Activated T-helper 17 cell treated with anti-CD3 and anti-CD28 coated beads, Interleukin-2, amount 50 U/mL, for 72 hours (primary cell): ENCODE measurements at places on chromosomes 7 and 10. TPM values are rescaled to one million over a fixed set of nuclear protein-coding genes. Genes with fewer than 3 reads are reported as not detected.
A peak's percentile ranks its signal among the peaks of the same experiment; 100 is the strongest.

DNA sequence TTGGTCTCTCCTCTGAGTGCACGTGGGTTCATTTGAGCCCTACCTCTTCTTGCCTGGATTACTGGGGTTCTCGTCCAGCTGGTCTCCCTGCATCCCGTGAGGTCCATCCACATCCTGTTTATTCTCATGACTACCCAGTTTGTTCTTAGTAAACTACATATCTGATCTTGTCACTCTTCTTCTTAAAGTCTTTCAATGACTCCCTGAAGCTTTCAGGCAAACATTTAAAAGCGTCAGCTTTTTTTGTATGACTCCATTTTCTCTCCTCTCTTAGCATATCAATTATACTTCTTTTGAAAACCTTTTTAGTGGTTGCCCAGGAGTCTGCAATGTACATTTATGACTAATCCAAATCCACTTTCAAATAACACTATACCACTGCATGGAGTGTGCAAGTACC lies 7.5 kb downstream of the SFXN2 start:
- ATAC-seq, result peak; percentile 89

DNA sequence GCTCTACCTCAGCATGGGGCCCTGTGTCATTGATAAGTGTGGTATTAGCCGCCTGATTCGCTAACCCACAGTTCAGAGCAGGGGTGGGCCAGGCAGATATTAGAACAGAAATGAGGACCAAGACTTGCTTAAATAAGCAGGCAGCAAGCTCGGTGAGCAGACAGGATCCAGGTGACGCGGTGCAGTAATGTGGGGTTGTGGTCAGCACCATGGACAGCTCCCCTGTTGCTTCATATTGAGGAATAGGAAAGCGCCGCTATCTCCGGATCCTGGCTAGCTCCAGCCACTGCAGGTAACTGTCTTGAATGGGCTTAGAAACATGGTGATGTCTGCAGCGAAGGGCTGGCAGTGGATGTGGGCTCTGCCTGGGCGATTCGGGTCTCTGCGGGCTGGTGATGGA lies 51.3 kb upstream of the GPR26 start:
- no peak for ATAC-seq

DNA sequence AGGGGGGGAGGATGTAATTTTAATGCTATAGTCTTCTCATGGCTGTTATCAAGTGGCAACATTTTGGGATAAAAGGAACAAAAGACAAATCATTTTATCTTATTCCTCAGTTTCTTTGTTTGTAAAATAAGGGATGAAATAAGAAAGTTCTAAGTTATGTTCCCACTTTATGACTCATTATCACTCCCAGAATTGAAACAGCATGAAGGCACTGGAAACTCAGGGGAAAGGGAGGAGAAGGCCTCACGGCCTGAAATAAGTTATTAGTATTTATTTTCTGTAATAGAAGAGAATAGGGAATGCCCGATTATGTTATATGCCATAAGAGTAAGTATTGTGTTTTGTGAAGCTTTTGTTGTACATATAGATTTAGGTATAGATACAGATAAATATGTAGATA lies 85.0 kb upstream of the NAMPT start:
- ATAC-seq, result no peak

SLC18A2 gene
- 0.05 TPM for total RNA-seq

THSD7A gene
- 0.02 TPM for total RNA-seq

MAGI2 gene
- total RNA-seq, result 0.09 TPM

UBE3C gene
- total RNA-seq, result 75.9 TPM

GRCh38 chr10:102578782-102579181 lies 65.5 kb upstream of the TRIM8 start:
- no peak for ATAC-seq

DNA sequence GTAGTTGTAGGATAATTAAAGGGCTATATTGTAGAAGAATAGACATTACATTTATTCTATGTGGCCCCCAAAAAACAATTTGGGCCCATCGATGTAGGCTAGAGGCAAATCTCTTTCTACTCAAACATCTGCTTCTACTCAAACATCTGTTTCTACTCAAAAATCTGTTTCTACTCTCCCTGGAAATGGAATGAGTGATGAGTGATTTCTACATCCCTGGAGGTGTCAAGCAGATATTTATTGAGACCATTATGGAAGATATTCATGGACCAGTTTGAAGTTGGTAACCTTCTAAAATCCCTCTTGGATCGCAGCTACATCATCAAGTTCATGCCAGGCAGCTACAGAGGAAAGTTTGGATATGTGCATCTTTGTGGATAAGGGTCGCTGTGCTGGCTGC lies 5.1 kb upstream of the PLPP4 start:
- ATAC-seq, result no peak

- no peak for ATAC-seq
These were observed 453.7 kb upstream of the LRRN3 start for GRCh38 chr7:110637252-110637651.

KIN gene
- 10.5 TPM for total RNA-seq

GRM3 gene
- total RNA-seq, result not detected

SPDYE6 gene
- total RNA-seq, result not detected

GRCh38 chr10:43794181-43794815 lies 145.6 kb upstream of the ZNF32 start:
- ATAC-seq, result no peak

GRCh38 chr7:155463114-155463811 lies 5.3 kb downstream of the EN2 start:
- ATAC-seq, result no peak

DNA sequence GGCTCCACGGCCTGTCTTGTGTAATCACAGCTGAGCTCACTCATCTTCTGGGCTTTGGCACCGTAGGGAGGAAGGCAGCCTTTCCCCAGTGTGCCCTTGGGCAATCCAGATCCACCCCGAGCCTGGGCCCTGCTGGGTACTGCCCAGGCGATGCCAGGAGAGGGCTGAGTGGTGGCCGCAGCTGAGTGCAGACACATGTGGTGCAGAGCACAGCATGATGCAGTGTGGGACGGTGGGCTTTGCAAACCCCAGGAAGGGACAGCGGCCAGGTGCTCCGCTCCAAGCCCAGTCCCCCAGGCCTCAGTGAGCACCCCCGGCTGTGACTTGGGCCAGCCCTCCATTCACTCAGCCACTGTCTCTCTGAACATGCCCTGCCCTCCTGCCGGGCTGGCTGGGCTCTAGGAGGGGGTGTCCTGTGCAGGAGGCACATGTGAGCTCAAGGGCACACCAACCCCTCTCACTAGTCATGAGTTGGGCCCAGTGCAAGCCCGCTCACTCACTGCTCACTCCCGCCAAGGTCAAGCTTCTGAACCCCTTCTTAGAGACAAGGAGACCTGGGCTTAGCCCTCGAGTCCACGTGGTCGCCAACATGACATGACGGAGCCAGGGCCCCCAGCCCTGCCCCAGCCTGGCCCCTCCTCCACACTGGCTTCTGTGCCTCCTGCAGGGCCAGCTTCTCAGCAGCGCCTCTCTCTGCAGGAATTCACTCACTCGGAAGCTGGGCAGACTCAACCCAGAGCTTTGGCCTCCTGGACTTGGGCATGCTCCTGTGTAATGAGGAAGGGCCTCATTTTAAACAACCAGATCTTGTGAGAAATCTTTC lies 77.5 kb upstream of the INSIG1 start:
- no peak for ATAC-seq

GRCh38 chr7:126856691-126857291 lies 395.9 kb downstream of the GRM8 start:
- no peak for ATAC-seq

DNA sequence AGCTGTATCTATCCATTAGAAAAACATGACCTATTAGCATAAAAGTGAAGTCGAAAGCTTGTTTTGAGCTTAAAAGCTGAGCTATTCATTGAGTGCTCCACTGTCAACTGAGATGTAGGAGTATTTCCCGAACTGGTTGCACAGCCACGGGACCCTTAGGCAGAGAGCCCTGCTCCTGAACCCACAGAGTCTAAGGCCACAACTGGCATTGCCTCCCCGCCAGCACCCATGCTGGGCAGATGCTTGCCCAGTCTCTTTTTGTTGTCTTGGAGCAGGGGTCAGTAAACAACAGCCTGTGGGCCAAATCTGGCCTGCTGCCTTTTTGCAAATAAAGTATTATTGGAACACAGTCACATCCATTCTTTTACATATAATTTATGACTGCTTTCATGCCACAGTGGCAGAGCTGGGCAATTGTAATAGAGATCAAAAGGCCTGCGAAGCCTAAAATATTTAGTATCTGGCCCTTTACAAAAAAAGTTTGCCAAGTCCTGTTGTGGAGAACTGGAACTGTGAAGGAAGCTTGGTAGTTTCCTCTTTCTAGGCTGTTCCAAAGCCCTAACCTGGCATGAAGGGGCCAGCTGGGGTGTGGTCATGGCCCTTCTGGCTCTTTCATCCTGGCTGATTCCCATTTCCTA lies 58.4 kb upstream of the WAPL start:
- no peak for ATAC-seq

DNA sequence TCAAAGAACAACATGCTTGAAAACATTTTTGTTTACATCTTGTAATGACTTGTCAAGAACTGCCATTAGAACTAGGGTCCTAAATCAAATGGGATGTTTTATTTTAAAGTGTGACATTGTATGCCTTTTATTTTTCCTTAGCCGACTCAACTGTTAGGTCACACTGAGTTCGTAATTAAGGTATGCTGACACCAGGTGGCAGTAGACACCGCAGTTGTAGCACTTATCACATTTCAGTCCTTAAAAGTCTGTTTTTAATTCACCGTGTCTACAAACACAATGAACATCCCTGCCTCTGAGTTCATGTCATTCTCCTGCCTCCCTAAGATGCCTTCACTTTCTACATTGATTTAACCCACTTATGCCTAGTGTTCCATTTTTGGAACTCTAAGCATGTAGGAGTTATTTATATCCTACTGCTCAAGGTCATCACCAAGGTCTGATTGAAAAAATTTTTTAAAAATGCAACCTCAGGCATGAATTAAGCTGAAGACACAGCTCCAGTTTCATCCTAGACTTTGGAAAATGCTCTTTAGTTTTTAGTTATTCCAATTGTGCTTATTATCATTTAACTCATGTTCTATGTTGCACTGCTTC lies 186.1 kb downstream of the BMPER start:
- no peak for ATAC-seq

DNA sequence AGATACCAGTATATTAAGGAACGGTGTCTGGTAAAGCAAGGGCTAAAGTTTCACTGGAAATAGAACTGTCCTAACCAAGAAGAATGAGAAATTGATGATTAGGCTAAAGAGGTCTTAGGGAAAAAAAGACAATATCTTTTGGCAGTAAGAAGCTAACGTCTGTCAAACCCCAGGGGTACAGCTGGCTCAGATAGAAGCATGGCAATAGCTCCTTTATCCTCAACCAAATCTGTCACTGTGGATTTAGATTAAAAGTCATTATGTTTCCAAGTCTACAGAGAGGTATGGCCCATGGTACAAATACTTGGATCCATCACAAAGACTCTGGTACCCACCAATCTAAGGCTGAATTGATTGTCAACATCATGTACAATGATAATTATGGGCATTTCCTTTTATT lies 8.6 kb upstream of the SLC16A9 start:
- ATAC-seq, result no peak

- ATAC-seq, result no peak
These were observed 48.6 kb upstream of the PSMG3 start for GRCh38 chr7:1618475-1618874.

DNA sequence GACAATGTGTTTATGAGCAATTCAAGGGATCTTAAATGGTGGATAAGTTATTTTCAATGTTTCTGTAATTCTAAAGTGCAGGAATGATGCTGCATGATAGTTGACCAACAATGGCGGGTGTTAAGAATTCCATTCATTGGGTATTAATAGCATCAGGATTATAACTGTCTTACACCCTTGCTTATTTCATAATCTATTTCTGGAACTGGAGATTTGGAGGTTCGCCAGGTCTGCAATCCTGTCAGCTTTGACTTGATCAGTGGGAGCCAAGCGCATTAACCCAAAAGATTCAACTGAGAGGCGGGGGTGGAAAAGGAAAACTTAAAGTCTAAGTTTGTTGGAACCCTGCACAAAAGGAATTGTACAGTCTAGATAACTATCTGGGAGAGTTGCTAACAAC lies 114.9 kb upstream of the ZEB1 start:
- no peak for ATAC-seq

- ATAC-seq, result peak; percentile 5
These were observed 442 bp downstream of the STYXL1 start for GRCh38 chr7:76047305-76047810.

FGL2 gene
- 0.56 TPM for total RNA-seq

CCDC172 gene
- not detected for total RNA-seq

DNA sequence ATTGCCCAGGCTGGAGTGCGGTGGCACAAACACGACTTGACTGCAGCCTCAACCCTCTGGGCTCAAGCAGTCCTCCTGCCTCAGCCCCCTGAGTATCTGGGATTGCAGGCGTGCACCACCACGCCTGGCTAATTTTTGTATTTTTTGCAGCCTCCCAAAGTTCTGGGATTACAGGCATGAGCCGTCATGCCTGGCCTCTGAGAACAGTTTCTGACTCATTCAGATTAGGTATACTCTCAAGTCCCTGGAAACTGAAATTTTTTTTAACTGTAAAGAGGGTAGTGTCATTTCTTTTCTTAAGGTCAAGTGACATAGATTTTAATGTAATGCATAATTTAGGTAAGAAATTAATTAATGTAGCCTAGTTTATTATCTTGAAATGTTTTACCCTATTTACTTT lies 104.7 kb downstream of the SEPTIN7 start:
- no peak for ATAC-seq

ADO gene
- total RNA-seq, result 15.4 TPM

- no peak for ATAC-seq
These were observed 19.5 kb upstream of the PLPP4 start for GRCh38 chr10:120437541-120437940.

UPK3B gene
- total RNA-seq, result 0.79 TPM

FOXP2 gene
- not detected for total RNA-seq

GRCh38 chr7:142459551-142459963 lies 201.7 kb upstream of the PRSS58 start:
- peak; percentile 65 for ATAC-seq

DNA sequence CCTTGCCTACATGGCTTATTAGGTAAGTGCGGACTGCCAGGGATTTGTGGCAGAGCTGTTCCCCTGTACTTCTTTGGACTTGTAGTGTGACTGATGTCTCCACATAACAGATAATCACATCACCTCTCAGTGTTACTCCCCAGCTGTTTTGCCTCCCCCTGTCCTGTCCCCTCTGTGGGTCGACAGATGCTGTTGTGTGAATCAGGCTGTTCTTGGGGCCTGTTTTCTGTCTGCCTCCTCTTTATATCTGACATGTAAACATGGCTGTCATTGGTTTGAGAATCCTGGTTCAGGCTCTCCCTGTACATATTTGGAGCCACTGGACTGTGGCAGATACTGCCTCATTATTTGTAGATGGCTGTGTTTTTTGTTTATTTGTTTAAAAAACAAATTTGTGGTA lies 22.7 kb downstream of the CCNY start:
- no peak for ATAC-seq

DNA sequence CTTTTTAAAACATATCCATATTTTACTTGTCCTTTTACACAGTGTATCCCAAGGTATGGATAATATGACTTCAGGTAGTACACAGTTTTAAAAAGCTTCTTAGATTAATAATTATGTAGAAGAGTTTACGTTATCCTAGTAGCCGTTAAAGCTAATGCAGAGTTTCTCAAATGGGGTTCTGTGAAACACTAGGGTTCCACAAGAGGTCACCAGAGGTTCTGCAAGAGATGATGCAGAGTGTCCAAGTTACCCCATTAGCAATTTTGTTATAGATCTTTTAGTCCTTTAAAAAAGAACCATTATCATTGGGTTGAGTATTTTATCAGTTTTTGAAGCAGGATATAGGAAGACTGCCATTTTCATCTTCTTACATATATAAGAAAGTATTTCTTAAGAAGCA lies 298.9 kb upstream of the HPS1 start:
- ATAC-seq, result no peak
